ENCODE measurements at places on chromosomes 3 and 15.

- DNase-seq: peak; percentile 28
These were observed 179.4 kb upstream of the DPH6 start for GRCh38 chr15:35725353-35725752.

- DNase-seq: no peak
These were observed 94.8 kb upstream of the TLE3 start for GRCh38 chr15:70192490-70192889.

- DNase-seq: no peak
These were observed 98.4 kb downstream of the DHX30 start for GRCh38 chr3:47901280-47901833.

- no peak for DNase-seq
These were observed 26.4 kb downstream of the STOML1 start for GRCh38 chr15:73965758-73966113.

DNA sequence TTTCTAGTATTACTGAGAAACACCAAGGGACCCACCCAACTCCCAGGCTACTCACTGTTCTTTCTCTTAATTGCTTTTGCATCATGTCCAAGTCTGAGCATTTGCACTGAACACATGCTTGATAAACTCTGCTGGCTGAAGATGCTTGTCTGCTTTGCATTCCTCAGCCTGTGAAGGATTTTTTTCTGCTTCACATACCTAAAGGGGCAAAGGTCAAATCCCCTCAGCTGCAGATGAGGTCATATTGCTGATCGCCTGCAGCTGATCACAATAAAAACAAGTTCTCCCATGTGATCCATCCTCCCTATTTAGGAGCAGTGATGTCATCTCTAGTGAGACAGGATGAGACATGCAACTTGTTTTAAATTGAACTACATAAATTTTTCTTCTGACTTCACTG is 84.6 kb upstream of the DCBLD2 start:
- peak; percentile 51 for DNase-seq

DNA sequence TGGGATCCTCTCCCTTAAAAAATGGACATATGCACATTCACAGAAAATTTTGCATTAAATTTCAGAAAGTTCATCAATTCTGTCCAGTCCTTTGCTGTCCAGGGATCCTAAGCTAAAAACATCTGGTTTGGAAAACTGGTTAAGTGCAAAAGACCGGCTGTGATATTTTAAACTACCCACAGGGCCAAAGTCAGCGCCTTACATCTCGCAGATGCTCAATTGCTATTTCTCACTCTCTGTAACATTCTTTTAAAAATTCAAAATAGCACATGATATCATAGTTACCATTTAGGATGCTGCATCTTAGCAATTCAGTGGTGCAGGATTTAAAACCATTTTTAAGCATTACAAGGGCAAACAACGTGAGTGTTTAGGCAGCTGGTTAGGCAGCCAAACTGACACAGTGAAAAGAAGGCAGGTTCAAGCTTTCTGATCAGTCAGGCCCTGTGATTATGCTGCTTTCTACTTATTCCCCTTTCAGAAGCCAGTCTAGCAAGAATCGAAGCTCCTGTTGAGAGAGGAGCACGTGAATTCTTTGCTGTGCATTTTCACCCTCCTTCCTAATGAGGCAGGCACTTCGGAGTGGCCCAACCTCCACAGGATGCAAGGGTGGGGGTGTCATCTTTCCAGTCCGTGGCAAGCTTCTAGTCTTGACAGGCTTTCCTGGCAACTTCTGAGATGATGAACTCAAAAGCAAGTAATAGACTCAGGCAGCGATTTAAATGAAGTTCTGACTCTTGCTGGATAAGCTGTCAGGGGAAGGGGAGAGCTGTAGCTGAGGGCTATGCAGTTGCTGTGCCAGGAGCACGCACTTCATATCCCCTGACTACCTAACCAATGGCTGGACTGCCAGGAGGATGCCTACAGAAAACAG is 8.8 kb downstream of the PRICKLE2 start:
- no peak for DNase-seq

GRCh38 chr3:67037615-67038014 is 39.5 kb downstream of the KBTBD8 start:
- no peak for DNase-seq

DNA sequence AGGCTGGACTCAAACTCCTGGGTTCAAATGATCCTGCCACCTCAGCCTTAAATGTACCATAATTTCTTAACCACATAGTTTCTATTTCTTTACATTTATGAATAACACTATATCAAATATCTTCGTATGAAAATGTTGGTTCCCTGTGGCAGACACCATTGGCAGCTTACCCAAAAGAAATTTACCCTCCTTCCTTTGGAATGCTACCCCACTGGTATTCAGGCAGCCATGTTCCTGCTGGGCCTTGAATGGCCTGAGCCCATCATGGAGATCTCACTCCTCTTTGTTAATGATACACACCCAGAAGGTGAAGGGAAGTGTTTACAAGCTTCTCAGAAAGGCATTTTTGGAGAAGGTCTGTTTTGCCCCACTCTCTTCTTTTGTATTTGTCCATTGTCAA is 94.3 kb upstream of the RNF7 start:
- DNase-seq: no peak

GRCh38 chr3:107765524-107765923 is 242.8 kb downstream of the BBX start:
- DNase-seq: no peak

- DNase-seq: no peak
These were observed 102.9 kb upstream of the ARHGEF3 start for GRCh38 chr3:56904552-56905215.

DNA sequence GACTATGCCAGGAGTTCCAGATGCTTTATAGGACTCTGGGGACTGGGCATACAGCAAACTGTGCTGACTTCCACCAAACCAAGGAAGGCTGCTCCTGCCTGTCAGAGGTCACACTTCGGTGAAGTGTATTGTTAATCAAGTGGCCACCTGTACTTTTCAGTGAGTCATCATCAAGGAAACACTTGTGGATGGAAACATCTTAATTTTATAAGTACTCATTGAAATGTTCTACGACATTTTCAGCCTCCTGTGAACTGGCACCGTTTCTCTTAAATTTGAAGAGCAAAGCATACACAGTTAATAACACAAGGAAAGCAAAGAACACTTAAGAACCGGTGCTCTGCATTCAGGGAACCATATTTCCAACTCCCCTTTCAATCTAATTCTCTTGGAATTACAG is 801.7 kb upstream of the DPPA4 start:
- DNase-seq: no peak

GRCh38 chr3:58088501-58088900 is 80.3 kb downstream of the FLNB start:
- DNase-seq: no peak

DNA sequence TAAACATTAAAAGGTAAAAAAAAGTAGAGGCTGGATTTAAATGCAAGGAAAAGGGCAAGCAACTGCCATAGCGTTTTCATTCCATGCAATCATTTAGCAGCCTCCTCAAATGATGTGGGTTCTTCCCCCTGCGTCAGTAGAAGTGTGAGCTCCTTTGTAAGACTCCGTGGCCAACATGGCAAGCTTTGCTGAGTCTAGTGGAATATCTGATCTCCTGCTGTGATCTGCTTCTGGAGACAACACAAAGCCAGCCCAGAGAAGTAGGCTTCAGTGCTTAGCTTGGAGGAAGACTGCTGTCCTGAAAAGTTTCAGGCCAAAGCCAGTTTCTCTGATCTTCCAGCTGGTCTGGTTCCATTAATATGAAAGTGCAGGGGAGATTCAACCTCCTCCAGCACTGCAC is 70.4 kb downstream of the ARPP21 start:
- DNase-seq: no peak

GRCh38 chr15:57376696-57377477 is 582 bp downstream of the CGNL1 start:
- peak; percentile 29 for DNase-seq

DNA sequence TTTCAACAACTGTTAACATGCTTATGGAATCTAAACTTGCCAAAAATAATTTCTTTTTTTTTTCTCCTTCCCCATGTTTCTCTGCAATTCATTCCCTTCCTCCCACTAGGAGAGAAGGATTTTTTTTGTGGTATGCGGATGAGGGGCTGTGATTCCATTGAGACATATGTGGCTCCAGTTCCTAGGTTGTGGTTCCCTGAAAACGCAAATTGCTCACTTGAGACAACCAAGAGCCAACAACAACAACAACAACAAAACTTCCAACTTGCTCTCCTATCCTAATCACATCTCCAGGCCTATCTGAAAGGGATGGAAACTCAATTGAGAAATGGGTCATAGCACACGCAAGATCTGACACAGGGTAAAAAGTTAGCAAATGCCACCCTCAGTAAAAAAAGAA is 406.5 kb upstream of the TGFBR2 start:
- DNase-seq: no peak

DNA sequence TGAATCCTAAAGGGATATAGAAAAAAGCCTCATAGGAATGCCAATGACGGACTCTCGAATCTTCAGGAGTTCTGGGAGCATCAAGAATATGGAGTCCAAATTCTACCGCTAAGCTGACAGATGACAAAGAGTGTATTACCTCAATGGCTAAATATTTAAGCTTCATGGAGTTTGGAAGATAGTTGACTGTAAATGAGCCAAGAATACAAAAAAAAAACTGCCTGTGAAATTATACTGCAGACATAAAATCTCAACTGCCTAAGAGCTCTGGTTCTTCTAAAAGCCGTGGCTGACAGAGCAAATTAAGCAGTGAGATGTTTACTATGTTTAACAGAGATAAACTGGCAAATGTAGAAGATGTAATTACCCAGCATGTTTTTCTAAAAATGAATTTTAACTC is 140.0 kb downstream of the GADL1 start:
- no peak for DNase-seq

GRCh38 chr3:175186511-175186910 is 327.4 kb downstream of the NAALADL2 start:
- no peak for DNase-seq

DNA sequence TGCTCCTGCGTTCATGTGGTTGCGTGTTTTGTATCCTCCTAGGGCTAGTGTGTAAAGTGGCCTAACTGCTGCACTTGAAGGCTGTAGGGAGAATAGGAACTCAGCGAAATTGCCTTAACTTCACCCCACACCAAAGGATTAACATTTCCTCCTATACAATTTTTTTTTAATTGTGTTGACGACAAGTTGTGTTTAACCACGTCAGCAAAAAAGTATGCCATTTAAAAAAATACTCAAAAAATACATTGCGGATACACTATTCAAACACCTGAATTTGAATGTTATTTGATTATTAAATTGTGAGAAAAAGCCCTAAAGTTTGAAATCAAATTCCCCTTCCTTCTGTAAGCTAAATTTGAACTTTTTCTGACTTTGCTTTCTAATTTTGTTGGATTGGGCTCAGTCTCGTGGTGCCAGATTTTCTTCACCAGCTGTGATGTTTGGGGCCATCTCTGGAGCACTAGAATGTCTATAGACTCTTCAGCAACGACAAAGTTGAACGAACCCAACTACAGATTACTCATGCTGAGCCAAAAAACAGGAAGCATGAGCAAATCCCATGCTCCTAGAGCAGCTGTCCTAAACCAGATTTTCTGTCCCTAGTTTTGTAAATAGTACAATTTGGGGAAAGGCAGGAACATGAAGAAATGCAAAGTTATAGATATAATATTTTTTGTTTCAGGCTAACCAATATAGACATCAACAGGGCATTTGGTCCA is 8.1 kb upstream of the SLC9A9 start:
- DNase-seq: no peak

DNA sequence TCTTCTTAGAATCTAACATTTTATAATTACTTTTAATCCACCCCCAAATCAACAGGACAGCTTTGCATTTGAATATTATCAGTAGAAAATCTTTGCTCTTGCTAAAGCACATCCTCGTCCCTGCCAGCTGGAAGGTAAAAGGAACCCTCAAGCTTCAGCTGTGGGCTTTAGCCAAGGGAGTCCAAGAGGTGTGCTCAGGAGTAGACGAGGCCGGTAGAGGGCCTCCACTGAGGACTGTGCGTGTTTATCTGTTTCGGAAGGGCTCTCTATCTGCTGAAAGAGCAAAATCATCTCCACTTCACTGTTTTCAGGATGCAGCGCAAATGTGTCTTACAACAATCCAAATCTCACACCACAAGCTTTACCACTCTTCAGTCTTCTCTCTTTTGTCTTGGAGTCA is 257.4 kb upstream of the IL12A start:
- DNase-seq: no peak

- no peak for DNase-seq
These were observed 30.4 kb downstream of the ARHGEF3 start for GRCh38 chr3:56771376-56771775.

- no peak for DNase-seq
These were observed 2.0 kb downstream of the NR1I2 start for GRCh38 chr3:119783883-119784282.

GRCh38 chr3:31762097-31762764 is 218.8 kb downstream of the OSBPL10 start:
- DNase-seq: no peak

DNA sequence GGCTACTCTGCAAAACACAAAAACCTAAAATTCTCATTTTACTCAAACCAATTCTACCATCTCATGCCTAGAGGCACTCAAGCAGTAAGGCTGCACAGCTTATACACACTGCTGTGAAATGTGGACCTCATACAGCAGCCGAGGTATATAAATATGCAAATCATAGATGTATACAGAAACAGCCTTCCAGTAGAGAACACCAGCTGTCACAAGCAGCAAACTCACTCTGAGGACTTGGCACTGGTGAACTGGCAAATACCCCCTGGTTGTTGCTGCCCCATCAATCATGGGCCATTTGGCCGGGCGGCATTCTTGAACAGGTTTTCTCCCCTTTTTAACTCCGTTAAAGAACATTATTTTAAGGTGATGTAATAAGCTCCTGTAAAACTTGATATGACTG is 378.0 kb downstream of the LSAMP start:
- no peak for DNase-seq

- no peak for DNase-seq
These were observed 66.9 kb upstream of the CSPG5 start for GRCh38 chr3:47645551-47645950.

DNA sequence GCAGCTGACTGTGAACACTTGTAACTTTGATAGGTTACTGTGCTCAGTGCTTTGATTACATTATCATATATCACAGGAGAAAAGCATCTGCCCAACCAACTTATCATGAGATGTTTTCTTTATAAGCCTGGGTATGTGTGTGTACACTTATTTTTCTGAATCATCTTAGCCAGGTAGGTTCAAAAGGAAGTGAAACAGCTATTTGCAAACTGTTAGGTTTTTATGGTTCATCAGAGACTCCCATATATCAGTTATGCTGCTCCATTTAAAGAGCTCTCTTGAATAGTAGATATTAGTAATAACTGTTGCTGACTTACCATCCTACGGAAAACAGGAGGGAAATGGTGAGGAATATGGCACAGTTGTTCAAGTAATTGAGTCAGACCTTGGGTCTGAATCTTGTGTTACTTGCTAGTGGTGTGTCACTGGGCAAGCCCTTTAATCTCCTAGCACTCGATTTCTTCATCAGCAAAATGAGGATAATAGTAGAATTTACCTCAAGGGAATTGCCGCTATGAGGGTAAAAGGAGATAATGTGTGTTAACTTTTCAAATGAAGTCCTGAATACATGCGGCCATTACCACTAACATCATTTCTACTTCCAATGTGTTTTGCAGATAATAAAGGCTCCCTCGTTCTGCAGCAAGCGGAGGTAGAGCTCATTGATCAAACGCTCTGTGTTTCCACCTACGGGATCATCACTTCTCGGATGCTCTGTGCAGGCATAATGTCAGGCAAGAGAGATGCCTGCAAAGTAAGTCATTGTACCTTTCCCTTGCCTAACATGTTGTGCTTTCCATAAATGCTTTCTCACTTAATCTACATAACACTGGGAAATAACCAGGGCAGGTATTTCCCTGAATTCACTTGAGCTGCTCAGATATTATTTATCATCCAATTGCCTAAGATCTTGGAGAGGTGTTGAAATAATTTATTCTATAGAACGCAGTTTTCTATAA is 7.8 kb upstream of the C3orf52 start:
- no peak for DNase-seq

GRCh38 chr3:55469957-55470526 is 17.1 kb downstream of the WNT5A start:
- DNase-seq: no peak
